Type B pancreatic cell (in vitro differentiated cells): ENCODE measurements at places on chromosomes 16 and 17. TPM values are rescaled to one million over a fixed set of nuclear protein-coding genes. Genes with fewer than 3 reads are reported as not detected.

DNA sequence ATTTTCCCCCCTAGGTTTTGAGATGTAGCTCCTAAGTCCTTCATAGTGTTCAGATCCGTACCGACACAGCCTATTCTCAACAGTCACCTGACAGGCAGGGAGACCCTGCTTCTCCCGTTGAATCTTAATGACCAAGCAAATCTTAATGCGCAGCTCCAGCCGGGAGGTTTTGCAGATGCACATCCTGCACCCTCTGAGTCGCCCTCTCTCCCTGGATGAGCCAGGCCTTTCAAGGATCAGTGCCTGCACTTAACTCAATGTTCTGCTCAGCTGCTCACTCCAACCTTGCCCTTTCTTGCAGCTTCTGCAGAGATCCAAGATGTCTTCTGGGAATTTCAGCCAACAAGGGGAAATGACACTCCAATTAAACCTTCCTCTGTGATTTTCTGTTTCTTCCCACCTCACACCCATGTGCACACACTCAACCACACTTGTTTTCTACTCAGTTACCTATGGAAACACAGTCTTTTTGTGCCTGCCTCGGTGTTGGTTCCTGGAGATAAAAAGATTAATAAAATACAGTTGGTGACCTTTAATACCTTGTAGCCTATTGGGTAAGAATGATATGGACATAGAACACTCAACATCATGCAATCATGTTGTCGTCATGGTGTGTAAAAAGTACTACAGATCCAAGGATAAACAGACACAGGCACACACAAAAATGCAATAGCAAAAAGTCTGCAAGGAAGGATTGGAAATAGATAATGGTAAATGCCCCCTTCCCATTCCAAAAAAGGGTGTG is 76.9 kb upstream of the DYNLRB2 start:
- H3K36me3 ChIP-seq = no peaks in the 10 kb centered on the region
- H3K27ac ChIP-seq = no peak overlapping the region
- no peaks in the 10 kb centered on the region for H3K4me1 ChIP-seq
- no peak overlapping the region for H3K4me3 ChIP-seq
- peaks cover 41% of the 10 kb centered on the region for H3K27me3 ChIP-seq
- no peak for DNase-seq

- peak overlapping the region; percentile 85 for H3K4me3 ChIP-seq
- no peaks in the 10 kb centered on the region for H3K27me3 ChIP-seq
- no peaks in the 10 kb centered on the region for H3K36me3 ChIP-seq
- H3K4me1 ChIP-seq = peaks cover 26% of the 10 kb centered on the region
Measured at GRCh38 chr16:89506791-89507191, 1.4 kb upstream of the SPG7 start.

DNA sequence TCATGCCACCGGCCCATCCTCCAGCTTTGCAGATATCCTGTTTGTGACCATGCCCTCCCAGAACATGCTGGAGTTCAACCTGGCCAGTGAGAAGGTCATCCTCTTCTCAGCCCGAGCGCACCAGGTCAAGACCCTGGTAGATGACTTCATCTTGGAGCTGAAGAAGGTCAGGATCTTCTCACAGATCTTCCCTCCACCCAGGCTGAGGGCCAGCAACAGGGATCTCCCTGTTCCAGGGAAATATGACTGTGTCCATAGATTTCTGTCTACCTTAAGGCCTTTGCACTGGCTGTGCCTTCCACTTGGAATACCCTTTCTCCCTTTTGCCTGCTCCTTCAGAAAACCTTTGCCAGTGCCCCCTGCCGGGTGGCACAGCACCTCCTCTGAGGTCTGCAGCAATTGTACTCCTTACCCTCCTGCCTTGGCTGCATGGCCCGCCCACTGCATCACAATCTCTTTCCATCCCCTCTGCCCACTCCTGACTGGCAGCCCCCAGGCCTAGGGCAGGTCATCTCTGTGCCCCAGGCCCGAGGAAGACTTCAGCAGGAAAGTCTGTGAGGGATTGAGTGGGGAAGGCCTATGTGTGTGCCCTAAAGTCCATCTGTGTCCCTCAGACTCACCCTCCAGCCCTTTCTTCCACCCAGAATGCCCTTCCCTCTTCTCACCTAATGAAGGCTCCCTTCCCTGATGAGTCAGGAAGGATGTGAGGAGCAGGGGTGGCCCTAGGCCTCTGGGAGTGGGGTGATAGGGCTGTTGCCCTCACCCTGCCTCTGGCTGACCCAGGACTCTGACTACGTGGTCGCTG is 27.3 kb upstream of the ALKBH5 start:
- H3K36me3 ChIP-seq = no peaks in the 10 kb centered on the region
- no peak overlapping the region for H3K4me3 ChIP-seq
- H3K27me3 ChIP-seq = no peaks in the 10 kb centered on the region
- H3K4me1 ChIP-seq = peaks cover 26% of the 10 kb centered on the region
- H3K27ac ChIP-seq = no peak overlapping the region

- DNase-seq = no peak
- peak overlapping the region; percentile 65 for H3K27ac ChIP-seq
- no peaks in the 10 kb centered on the region for H3K27me3 ChIP-seq
- H3K4me1 ChIP-seq = peaks cover 63% of the 10 kb centered on the region
- H3K4me3 ChIP-seq = peak overlapping the region; percentile 65
- H3K36me3 ChIP-seq = no peaks in the 10 kb centered on the region
Measured at GRCh38 chr16:85564277-85565051, 48.7 kb upstream of the GSE1 start.

SOCS1 gene
- total RNA-seq = 14.5 and 28.6 TPM in 2 replicates
